ENCODE measurements at places on chromosomes 7 and 10.

- DNase-seq = peak; percentile 45
Observed at GRCh38 chr7:27576360-27576944, 86.2 kb downstream of the HIBADH start.

DNA sequence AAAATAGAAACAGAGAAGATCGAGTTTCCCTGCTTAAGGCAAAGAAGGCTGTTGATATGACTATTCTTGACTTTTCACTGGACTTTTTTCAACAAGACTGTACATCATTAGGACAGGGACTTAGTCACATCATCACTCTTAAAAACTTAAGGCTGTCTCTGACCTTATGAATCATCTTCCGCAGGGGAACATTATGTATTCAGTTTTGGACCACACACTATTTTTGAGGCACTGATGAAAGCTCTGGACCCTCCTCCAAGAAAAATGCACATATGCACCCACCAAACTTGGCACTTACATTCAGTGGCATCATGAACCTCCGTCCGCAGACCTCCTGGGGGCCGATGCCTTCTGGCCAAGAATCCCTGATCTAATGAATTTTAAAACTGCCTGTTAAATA, 96.4 kb downstream of the CALD1 start:
- DNase-seq = no peak

- DNase-seq = no peak
Observed at GRCh38 chr10:26460736-26461135, 22.6 kb downstream of the APBB1IP start.

- no peak for DNase-seq
Observed at GRCh38 chr10:6885284-6885683, 305.2 kb upstream of the PRKCQ start.

- DNase-seq = no peak
Observed at GRCh38 chr10:87626422-87626892, 33.2 kb upstream of the PAPSS2 start.

DNA sequence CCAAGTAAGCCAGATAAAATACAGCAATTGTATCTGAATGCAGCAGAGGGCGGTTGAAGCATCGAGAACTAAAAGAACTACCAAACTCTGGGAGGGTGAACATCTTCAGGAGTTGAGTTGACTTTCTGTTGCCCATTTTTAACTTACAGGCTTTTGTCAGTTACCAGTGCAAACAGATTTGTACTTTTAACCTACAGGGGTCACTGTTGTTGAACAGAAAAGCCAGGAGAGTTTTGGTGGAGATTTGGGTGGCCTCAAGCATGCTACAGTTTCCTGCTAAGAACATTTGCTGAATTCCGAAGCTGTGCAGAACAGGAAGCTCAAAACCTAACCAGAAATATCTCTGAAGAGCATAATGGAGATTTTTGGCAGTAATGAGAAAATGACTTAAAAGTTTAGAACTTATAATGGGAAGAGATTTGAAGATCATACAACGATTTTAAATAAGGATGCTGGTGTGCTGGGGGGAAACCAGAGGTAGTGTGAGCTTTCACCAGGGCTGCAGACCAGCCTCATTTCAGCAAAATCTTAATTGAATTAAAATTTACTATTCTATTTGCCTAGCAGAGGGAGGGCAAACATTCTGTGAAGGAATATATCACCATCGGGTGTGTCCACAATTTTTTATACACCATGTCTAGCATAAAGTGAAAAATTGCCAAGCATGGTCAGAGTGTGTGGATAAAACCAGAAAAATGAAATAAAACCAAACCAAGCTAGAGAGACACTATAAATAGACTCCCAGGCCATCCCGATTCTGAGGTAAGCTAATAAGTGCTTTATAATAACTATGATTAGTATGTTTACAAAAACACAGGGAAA, 208.6 kb upstream of the CCDC6 start:
- DNase-seq = peak; percentile 36

GRCh38 chr7:7077945-7078344, 104.4 kb upstream of the C1GALT1 start:
- DNase-seq = no peak

- DNase-seq = no peak
Observed at GRCh38 chr7:3517344-3517743, 216.3 kb downstream of the SDK1 start.

DNA sequence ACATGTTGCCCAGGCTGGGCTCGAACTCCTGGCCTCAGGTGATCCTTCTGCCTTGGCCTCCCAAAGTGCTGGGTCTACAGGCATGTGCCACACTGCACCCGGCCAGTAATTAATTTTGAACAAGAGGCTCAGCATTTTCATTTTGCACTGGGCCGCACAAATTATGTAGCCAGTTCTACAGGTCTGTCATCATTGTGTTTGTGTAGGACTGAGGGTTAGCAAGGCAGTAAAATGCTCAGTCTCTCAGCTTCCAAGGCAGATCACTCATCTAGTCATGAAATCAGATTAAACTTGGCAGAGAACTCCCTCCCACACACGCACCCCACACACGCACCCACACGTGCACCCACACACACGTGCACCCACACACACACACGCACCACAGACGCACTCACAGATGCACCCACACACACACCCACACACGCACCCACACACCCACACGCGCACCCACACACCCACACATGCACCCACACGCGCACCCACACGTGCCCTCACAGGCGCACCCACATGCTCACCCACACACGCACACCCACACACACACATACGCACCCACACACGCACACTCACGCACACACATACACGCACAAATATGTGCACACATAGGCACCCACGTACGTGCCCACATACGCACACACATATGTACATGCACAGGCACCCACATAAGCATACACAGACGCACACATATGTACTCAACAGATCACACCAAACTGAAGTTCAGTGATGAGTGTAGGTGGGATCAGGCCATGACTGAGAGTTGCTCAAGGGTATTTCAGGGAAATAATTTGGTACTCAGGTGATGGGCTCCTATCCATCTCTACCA, 27.8 kb upstream of the PROSER2 start:
- DNase-seq = no peak

GRCh38 chr7:38558761-38559345, 72.3 kb downstream of the AMPH start:
- no peak for DNase-seq

- DNase-seq = no peak
Observed at GRCh38 chr10:110873951-110874350, 2.2 kb downstream of the PDCD4 start.

- DNase-seq = no peak
Observed at GRCh38 chr7:136588216-136588615, 280.2 kb upstream of the CHRM2 start.

- DNase-seq = no peak
Observed at GRCh38 chr7:31370609-31371008, 30.1 kb upstream of the NEUROD6 start.

- no peak for DNase-seq
Observed at GRCh38 chr10:102068216-102068615, 3.1 kb downstream of the HPS6 start.
